ENCODE measurements at places on chromosomes 2 and 18.

GRCh38 chr2:6637330-6637729 lies 228.4 kb downstream of the CMPK2 start:
- DNase-seq, result no peak

DNA sequence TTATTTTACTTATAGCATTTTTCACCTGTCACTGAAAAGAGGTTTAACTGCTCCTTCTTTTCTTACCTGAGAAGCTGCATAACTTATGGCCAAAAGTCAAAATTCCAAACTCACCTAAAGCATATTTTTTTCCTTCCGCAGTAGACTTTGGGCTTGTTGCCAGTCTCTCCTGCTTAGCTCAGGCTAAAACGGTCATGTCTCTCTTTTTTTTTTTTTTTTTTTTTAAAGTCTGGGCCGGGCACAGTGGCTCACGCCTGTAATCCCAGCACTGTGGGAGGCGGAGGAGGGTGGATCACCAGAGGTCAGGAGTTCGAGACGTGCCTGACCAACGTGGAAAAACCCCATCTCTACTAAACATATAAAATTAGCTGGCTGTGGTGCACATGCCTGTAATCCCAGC lies 113.5 kb downstream of the RTN4 start:
- no peak for DNase-seq

DNA sequence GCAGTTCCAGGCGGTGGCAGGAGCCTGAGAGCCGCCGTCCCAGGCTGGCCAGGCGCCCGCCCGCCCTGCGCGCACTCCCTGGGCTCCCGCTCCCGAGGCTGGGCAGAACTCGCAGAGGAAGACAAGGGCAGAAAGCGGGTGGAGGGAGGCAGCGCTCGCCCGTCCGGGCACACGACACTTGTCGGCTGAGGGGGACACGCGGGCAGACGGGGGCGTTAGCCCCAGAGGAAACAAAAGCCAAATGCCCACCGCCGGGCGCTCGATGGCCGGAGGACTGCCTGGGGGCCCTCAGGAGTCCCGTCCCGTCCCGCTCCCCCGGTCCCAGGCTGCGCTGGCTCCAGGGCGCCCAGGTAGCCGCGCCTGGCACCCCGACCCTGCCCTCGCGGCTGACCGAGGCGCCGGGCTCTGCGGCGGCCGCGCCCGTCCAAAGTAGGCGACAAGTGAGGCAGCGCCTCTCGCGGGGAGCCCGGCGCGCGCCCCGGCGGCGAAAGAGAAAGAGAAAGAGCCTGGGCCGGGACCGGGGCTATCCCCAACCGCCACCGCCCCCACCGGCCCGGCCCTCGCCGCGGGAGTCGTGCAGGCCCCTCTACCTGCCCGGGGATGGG lies 491 bp downstream of the L3MBTL4 start:
- DNase-seq, result peak; percentile 71

DNA sequence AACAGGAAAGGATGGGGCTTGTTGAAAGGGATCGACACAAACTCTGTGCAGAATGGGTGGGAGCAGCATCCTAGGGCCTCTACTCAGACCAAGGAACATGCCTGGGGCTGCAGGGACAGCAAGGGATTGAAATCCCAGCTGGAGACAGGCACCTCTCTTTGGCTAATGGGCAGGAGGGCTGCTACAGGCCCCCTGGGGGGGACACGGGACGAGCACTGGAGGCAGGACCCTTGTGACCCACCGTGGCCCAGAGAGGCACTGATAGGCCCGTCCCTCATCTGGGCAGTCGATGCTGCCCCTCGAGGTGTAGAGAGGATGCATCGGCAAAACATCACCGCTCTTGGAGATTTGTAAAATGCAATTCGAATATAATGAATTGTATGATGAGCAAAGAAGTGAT lies 5.1 kb downstream of the HS1BP3 start:
- DNase-seq, result no peak

- no peak for DNase-seq
Observed at GRCh38 chr2:39476524-39476923, 39.4 kb upstream of the MAP4K3 start.

Measured in ureter (tissue), 1 donor.